ENCODE measurements at places on chromosomes 1 and 21.

- DNase-seq, result no peak
Observed at GRCh38 chr1:14485285-14485684, 113.2 kb upstream of the KAZN start.

DNA sequence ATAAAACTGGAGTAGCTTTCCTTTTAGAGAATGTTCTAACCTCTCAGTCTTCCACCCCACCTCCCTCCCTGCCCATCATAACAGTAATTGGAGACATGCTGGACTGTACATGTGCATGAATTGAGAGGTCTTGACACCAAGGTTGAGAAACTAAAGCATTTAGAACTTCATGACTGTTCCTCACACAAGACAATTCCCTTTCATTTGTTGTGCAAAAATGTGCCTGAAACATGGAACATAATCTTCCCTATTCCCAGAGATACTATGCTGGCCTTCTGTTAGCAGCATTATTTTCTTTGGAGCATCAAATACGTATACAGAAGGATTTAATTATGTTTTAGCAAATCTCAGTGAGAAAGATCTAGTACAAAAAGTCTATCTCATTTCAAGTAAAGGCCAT lies 97.5 kb upstream of the KCNE2 start:
- no peak for DNase-seq

DNA sequence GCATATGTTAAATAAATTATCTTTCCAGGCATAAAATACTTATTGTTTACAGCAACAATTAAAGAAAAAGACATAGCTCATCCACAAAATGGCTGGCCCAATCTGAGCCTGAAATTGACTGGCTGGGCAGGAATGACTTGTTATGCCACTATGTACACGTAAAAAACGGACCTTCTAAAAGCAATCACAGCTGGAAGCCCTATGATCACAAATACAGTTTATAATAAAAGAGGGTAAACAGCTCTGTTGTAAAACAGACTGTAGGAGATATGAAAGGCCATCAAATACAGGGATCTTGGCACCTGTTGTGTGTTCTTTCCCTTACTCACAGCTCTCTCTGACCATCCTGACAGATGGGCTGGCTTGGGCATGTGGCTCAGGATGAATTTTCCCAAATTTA lies 70.5 kb upstream of the DMRTA2 start:
- no peak for DNase-seq

DNA sequence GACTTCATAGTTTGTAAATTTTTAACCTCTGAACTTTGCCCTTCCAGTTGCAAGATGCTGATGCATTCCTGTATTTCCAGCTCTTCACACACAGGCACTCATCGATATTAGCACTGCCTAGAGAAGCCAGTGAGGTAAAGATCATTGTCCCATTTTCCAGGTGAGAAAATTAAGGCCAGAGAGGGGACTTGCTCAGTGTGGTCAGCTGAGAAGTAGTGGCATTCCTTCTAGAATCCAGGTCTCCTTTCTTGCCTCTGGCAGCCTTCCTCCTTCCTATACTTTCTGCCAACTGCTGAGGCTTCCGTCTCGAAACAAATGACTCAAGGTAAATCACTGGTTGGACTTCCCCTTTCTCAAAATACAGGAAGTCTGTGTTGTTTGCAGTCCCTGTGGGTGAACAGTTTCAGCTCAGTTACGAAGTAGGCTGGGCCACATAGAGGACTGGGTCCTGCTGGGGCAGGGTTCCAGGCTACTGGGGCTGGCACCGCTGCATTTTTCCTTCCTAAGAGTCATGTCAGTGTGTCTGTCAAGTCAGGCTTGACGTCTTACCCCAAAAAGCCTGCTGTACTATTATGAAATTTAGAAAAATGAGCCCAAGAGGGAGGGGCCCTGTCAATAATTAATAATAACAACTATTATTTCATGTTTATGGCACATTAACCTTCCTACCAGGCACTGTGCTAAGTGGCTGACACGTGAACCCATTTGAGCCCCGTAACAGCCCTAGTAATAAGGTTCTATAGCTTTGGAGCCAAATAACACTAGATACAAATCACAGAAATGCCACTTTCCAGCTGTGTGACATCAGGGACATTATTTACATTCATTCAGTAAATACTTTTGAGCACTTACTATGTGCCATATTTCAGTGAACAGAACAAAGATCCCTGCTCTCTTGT lies 16.6 kb upstream of the RNF19B start:
- DNase-seq, result peak; percentile 92

DNA sequence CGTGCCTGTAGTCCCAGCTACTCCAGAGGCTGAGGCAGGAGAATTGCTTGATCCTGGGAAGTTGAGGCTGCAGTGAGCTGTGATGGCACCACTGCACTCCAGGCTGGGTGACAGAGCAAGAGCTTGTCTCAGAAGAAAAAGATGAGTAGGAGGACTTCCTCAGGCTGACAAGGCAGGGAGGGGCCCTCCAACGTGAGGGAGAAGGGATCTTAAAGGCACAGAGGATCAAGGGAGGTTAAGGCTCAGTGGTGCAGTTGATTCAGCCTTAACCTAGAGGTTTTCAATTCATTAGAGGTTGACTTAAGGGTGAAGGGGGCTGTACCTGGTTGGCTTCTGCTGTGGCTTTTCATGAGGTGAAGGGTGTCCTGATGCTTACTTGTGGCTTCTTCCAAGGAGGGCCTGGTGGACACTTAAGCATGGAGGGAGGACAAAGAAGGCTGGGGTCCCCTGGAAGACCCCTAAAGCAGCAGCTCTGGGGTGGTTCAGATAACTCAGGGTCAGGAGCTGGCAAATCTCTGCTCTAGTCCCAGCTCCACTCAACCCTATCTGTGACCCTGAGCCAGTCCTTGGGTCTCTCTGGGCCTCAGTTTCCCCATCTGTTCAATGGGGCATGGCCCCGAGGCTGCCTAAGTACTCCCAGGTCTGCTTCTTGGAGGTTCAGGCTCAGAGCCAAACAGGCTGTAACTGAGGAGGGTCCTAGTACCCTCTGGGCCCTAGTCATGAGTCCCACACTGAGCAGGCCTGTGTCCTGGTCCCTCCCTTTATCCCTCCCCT lies 6.3 kb downstream of the EXTL1 start:
- peak; percentile 21 for DNase-seq

DNA sequence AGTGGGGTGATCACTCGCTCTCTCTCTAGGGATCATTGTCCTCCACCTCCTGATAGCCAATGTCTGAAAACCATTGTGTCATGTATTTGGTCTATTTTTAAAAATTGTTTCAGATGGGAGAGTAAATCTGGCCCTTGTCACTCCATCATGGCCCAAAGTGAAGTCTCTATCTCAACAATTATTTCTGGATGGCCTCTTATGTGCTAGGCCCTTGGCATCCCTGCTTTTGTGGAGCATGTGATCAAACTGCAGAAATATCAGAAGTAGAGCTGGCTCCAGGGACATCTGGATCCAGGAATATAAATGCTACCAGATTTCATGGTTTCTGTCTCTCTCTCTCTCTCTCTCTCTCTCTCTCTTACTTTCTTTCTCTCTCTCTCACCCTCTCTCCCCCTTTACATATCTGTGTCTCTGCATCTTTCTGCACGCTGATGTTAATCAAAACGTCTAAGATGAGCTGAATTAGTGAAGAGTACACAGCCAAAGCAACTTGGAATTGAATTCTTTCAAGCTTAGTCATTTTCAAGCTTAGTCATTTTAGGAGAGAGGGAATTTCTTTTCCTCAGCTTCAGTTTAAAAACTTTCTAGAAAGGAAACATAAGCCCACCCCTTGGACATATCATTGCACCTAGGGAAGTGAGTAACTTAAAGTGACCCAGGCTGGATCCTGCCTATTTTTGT lies 47.4 kb upstream of the DOCK7 start:
- DNase-seq, result no peak

- DNase-seq, result no peak
Observed at GRCh38 chr1:159141584-159142390, 29.6 kb upstream of the CADM3 start.

DNA sequence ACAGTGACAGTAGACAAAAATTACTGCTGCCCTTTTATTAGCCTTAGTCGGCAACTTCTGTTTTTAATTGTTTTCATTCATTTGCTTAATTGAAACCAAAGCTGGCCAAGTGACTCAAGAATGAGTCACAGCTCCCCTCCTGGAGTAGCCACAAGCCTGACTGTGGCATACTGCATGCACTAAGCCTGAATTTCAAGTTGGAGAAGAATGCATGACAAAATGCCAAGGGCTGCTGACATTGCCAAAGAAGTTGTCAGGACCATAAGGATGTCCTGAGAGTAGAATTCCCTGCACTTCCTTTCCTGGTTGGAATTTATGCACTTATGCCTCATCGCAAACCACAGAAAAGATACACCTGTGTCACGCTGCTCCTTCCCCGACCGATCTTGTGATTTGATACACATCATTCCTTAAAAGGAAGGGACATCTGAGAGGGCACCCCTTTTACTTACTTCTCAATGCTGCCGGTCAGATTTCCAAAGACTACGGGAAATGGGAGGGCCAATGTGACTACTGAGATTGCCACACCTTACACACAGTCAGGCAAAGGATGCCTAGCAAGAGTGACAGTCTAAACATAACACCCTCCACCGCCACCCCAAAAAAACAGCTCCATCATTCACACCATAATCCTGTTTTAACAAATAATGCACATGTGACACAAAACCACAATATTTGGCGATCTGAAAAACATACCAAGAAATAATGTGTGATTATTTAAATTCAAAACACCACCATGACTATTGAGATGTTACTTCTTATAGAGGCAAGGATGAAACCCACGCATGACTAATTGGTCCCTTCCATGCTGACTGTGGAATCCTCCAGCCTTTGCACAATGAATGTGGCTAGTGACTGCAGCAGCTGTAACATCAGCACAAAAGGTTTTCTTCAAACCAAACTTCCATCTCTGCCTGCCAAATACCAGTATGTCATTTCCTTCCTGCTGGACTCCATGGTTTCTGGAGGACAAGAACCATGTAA lies 28.2 kb downstream of the VAV3 start:
- DNase-seq, result peak; percentile 79

GRCh38 chr1:56374026-56374974 lies 205.1 kb downstream of the PLPP3 start:
- DNase-seq, result no peak

GRCh38 chr1:230516889-230517288 lies 90.8 kb upstream of the PGBD5 start:
- DNase-seq, result no peak

GRCh38 chr1:65260851-65261473 lies 48.4 kb upstream of the DNAJC6 start:
- no peak for DNase-seq

- DNase-seq, result no peak
Observed at GRCh38 chr1:40736085-40736531, 44.6 kb downstream of the NFYC start.

DNA sequence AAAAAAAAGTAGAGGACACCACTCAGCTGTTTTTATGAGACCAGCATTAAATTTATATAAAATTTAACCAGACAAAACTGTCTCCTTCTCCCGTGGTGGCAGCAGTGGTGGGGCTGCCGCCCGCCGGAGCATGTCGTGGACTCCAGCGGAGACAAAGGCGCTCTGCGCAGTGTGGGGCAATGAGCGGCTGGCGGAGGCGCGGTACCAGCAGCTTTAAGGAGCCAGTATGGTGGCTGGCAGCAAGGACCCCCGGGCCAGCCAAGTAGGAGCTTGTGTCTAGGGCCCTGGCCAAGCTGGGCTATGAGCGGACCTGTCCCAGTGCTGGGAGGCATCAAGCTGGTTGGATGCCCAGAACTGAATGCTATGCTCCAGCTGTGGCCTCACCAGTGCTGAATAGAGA lies 2102.9 kb downstream of the NCAM2 start:
- no peak for DNase-seq

GRCh38 chr1:54163051-54163450 lies 10.3 kb upstream of the CDCP2 start:
- no peak for DNase-seq

DNA sequence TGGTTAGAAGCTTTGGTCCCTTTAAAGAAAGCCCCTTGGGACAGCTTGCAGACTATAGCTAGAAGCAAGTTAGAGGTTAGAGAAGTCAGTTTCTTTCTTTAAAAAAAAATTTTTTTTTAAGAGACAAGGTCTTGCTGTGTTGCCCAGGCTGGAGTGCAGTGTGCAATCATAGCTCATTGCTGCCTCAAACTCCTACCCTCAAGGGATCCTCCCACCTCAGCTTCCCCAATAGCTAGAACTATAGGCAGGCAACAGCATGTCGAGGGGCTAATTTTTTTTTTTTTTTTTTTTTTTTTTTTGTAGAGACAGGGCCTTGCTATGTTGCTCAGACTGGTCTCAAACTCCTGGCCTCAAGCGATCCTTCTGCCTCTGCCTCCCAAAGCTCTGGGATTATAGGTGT lies 44.2 kb upstream of the ZNF326 start:
- no peak for DNase-seq

DNA sequence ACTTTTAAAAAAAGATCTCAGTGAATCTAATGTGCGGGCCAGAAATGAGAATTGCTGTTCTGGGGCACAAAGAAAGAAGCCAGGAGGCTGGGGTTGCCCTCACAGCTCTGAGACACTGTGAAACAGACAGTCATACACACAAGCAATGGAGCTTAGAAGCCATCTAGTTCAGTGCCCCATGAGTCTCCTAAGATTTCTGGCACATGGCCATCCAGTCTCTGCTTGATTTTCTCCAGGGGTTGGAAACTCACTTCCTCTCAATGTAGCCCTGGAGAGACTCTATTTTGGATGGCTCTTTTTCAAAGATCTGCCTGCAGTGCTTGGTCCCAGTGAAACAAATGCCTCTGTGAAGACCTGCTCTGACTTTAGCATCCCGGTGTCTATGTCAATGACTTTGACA lies 38.6 kb downstream of the KCNN3 start:
- DNase-seq, result no peak

GRCh38 chr1:205480349-205480985 lies 24.0 kb upstream of the CDK18 start:
- DNase-seq, result no peak

DNA sequence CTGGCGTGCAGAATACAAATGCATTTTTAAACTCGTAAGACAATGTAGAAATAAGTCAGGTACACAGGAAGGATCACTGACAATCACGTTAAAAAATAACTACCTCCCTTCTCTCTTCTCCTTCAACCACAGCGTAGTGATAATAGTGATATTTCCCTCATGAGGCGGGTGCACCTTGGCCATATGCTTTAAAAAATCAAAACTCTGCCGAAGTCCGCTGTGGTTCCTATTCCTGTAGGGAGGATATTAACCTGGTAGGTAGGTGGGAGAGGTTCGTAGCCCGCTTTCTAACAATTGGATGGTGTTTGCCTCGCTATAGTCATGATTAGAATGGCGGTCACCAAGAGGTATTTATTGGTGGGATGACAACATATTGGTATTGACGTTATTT lies 732 bp downstream of the GREM2 start:
- DNase-seq, result no peak

- no peak for DNase-seq
Observed at GRCh38 chr1:56265216-56265615, 314.1 kb downstream of the PLPP3 start.

GRCh38 chr1:53557830-53558738 lies 98.9 kb downstream of the DMRTB1 start:
- DNase-seq, result no peak

GRCh38 chr1:2288816-2289536 lies 60.9 kb downstream of the SKI start:
- DNase-seq, result no peak

GRCh38 chr1:168926236-168926635 lies 180.3 kb upstream of the ATP1B1 start:
- no peak for DNase-seq

GRCh38 chr1:45686015-45686287 lies 382 bp downstream of the GPBP1L1 start:
- DNase-seq, result no peak

GRCh38 chr1:27086026-27086425 lies 68.9 kb downstream of the SLC9A1 start:
- no peak for DNase-seq

GRCh38 chr1:17139637-17140036 lies 20.4 kb upstream of the PADI2 start:
- no peak for DNase-seq

- no peak for DNase-seq
Observed at GRCh38 chr1:234781241-234782065, 171.5 kb upstream of the IRF2BP2 start.

GRCh38 chr1:58155418-58156123 lies 391.0 kb downstream of the OMA1 start:
- DNase-seq, result peak; percentile 52
